ENCODE measurements at places on chromosomes 11 and 22. TPM values are rescaled to one million over a fixed set of nuclear protein-coding genes. Genes with fewer than 3 reads are reported as not detected.

DNA sequence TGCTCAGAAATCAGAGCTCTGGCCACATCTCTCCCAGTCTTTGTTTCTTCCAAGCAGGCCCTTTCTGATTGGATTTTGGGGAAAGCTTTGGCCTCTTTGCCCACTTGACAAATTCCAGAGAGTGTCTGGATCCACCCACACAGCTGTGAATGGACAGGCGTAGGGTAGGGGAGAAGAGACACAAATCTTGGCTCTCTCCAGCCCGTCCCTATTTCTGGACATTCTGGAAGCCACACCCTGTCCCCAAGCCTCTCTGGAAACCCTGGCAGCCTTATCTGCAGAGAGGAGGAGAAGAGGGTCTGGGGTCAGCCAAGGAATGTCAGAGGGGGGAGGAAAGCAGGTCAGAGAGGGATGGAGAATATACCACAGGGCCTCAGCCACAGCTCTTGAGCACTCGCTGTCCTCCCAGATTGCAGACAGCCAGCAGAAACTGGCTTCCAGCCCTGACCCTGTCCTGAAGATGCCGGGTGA, 59.5 kb upstream of the WNT11 start:
- no peak for DNase-seq

DNA sequence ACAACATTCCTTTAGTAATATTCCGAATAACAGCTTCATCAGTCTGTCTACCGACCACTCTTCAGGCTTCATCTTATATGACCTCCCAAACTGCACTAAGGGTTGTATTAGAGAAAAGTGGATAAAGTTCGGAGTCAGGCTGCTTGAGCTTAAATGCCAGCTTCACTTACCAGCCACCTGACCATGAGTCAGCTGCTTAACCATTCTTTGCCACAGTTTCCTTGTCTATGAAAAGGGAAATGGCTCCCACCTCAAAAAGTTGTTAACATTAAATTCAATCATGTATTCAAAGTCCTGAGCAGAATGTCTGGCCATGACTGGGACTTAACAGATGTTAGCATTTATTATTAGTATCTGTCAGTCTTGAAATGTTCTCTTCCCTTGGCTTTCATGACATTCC, 20.9 kb downstream of the LIMK2 start:
- no peak for DNase-seq

GRCh38 chr11:73453562-73453961, 77.4 kb downstream of the RELT start:
- no peak for DNase-seq

- DNase-seq = no peak
Observed at GRCh38 chr11:16881074-16881709, 133.0 kb downstream of the PLEKHA7 start.

- DNase-seq = no peak
Observed at GRCh38 chr11:130778705-130779104, 137.6 kb downstream of the SNX19 start.

The SLC25A45 gene
- polyA plus RNA-seq = 11.8 TPM

All from left lung (tissue), 14 donors.